ENCODE measurements at places on chromosomes 2 and 18. TPM values are rescaled to one million over a fixed set of nuclear protein-coding genes. Genes with fewer than 3 reads are reported as not detected.

The POTEC gene
- not detected for total RNA-seq

The HOXD13 gene
- total RNA-seq, result not detected

The NTSR2 gene
- not detected for total RNA-seq

The SRSF7 gene
- total RNA-seq, result 178 TPM

GRCh38 chr2:67599561-67599960 lies 202.4 kb downstream of the ETAA1 start:
- DNase-seq, result peak; percentile 3

- DNase-seq, result no peak
These were observed 101.2 kb upstream of the MSH2 start for GRCh38 chr2:47301731-47302130.

- no peak for DNase-seq
These were observed 28.6 kb upstream of the VIT start for GRCh38 chr2:36667931-36668330.

DNA sequence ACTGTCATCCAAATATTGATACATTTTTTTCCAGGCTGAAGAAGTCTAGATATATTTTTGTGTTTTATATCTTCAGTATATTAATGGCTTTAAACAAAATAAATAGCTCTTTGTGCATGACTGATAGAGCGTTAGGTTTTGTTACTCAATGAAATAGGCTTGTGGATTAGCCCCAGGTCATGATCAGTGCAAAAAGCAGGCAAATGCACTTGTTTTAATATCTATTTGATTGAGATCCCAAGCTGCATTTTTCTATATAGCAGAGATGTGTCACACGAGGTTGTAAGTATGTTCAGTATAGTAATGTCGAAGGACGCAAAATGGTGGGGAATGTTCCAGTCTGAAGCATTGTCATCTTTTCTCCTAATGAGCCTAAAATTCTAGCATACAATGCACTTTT lies 198.5 kb downstream of the ZNF407 start:
- DNase-seq, result no peak

GRCh38 chr18:34650121-34650545 lies 60.0 kb upstream of the DTNA start:
- DNase-seq, result peak; percentile 73

All from LHCN-M2 (cell line).